ENCODE measurements at places on chromosomes 7 and 10.

GRCh38 chr10:124916098-124916584 lies 25.8 kb upstream of the ZRANB1 start:
- no peak for DNase-seq

- DNase-seq, result no peak
Observed at GRCh38 chr7:114989531-114989930, 67.6 kb downstream of the MDFIC start.

DNA sequence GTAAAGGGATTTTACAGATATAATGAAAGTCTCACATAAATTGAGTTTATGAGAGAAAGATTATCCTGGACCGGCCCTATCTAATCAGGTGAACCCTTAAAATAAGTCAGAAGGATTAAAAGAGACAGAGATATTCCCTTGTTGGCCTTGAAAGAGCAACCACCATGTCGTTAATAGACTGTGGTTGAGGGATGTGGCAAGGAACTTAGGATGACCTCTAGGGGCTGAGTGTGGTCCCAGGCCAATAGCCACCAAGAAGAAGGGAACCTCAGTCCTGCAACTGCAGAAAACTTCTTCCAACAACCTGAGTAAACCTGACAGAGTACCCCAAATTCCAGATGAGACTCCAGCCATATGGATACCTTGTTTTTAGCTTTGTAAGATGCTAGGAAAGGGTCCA lies 121.5 kb downstream of the POLR1F start:
- no peak for DNase-seq

DNA sequence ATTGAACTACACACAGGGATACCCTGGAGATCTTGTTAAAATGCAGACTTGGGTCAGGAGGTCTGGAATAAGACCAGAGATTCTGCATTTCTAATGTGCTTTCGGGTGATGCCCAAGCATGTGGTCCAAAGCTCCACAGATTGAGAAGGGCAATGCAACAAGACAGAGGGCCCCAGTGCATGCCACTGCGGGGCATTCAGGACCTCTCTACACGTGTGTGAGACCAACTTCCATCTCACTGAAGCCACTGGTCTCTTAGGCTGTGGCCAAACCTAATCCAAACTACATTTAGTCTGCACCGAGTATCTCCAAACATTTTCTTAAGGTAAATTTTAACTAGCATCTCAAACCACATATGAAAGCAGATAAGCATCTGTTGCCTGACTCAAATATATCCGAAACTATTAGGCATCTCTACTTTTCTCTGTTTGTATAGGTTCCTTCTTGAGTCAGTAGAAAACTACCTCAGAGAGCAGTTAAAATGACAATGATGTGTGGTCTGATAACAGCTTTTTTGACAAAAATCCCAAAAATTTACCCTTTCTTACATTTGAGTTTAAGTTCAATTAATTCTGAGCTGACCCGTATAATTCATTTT lies 107.5 kb downstream of the ELMO1 start:
- DNase-seq, result no peak

GRCh38 chr7:116441534-116441933 lies 58.0 kb upstream of the CAV2 start:
- no peak for DNase-seq

GRCh38 chr10:108436096-108436495 lies 1271.6 kb upstream of the SORCS1 start:
- DNase-seq, result no peak

DNA sequence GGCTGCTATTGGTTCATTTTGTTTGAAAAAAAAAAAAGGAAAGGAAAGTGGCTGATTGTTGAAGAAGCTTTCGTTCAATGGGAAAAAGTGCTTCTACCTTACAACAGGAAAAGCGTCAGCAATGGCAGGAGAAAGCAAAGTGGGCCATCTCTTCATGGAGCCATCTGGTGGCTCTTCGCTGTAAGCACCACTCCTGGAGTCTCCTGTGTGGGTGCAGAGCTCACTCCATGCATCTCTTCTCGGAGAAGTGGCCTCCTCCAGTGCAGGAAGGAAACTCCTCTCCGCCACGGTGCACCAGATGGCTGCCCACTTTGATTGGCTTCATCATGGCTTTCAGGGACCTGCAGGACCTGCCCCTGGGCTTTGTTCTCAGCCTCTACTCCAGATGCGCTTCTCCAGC lies 250.9 kb downstream of the PTEN start:
- DNase-seq, result peak; percentile 25

- no peak for DNase-seq
Observed at GRCh38 chr10:120613180-120613579, 156.2 kb downstream of the PLPP4 start.

GRCh38 chr7:76268376-76268775 lies 34.1 kb upstream of the HSPB1 start:
- DNase-seq, result no peak

DNA sequence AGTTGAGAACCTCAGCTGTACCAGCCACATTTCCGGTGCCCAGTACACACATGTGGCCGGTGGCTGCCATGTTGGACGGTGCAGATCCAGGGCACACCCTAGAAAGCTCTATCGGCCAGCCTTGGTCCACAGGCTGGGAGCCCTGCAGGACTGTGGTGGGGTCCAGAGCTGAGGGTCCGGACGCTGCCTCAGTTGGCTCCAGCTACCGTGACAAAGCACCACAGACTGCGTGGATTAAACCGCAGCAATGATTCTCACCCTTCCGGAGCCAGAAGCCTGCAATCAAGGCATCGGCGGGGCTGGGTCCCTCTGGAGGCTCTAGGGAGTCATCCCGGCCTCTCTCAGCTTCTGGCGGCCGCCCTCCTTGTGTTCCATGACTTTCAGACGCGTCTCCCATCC lies 50.1 kb downstream of the PDGFA start:
- no peak for DNase-seq

- DNase-seq, result no peak
Observed at GRCh38 chr7:21094589-21094988, 307.9 kb upstream of the SP8 start.

GRCh38 chr7:114931656-114932011 lies 9.7 kb downstream of the MDFIC start:
- DNase-seq, result no peak

- DNase-seq, result no peak
Observed at GRCh38 chr7:32536585-32536984, 41.3 kb downstream of the AVL9 start.

DNA sequence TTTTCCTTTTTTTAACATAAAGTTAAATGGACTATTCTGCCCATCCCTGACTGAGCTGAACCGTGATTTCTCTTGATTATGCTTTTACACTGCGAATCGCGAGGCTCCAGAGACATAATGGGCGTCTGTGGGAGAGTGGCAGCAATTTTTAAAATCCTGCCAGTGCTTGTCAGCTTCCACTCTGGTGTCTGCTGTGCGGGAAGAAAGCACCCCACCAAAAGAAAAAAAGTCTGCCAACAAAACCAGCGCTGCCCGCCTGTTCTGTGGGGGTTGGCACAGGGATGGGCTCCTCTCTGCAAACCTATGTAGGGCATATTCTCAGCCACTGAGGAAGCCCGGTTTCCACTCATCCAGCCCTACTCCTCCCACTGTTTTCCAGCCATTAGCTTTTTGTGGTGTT lies 592.3 kb upstream of the GALNT17 start:
- DNase-seq, result no peak

DNA sequence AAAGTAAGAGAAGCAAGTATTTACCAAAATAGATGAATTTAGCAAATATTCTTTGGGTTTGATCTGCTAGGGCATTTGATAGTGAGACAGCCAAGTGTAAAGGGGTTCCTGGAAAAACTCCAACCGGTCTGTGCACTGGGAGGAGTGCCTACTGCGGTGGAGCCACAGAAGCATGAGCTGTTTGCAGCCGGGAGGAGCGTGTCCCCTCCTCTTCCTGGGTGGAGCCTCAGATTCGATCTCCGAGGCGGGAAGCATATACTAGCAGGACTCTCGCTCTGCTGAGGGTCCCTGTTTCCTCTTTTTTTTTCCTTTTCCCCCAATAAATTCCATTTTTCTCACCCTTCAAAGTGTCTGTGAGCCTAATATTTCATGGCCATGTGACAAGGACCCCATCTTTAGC lies 45.1 kb upstream of the MET start:
- DNase-seq, result no peak

GRCh38 chr10:74406006-74406405 lies 255.0 kb downstream of the ADK start:
- no peak for DNase-seq

DNA sequence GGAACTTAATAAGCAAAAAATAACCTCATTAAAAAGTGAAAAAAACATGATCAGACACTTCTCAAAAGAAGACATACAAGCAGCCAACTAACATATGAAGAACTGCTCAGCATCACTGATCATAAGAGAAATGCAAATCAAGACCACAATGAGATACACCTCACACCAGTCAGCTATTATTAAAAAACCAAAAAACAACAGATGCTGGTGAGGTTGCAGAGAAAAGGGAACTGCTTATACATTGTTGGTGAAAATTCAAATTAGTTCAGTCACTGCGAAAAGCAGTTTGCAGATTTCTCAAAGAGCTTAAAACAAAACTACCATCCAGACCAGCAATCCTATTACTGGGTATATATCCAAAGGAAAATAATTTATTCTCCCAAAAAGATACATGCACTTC lies 513.3 kb downstream of the MDFIC start:
- DNase-seq, result no peak

DNA sequence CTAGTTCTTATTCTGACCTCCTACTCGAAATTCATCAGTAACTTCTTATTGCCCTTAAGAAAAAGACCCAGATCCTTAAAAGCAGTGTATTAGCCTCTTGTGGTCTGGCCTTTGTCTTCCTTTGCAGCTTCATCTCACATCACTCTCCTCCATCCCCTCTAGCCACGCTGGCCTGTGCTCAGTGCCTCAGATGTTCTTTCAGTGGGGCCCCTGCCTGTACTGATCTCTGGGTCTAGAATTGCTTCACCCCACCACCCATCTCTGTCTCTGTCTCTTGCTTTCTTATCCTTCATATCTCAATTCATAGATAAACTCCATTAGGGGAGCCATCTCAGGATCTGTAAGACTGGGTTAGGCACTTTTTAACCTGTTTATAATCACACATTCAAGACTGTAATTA lies 1178.5 kb upstream of the C7orf33 start:
- no peak for DNase-seq

- no peak for DNase-seq
Observed at GRCh38 chr10:132905661-132906060, 36.7 kb downstream of the CFAP46 start.

- no peak for DNase-seq
Observed at GRCh38 chr7:27160145-27160545, 3.7 kb upstream of the HOXA7 start.

- no peak for DNase-seq
Observed at GRCh38 chr7:137727413-137727812, 119.4 kb downstream of the DGKI start.

- DNase-seq, result no peak
Observed at GRCh38 chr7:26995666-26996065, 100.1 kb downstream of the HOXA1 start.

DNA sequence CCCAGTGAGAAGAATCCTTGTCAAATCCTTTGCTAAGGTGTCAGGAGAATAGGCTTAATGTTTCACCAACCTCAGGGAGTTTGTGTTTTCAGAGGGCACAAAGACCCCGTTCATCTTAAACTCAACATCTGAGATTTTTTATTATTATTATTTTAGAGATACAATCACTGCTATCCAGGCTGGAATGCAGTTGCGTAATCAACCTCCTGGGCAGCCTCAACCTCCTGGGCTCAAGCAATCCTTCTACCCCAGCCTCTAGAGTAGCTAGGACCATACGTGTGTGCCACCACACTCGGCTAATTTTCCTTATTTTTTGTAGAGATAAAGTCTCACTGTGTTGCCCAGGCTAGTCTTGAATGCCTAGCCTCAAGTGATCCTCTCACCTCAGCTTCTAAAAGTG lies 599.2 kb downstream of the KCNMA1 start:
- DNase-seq, result no peak

- no peak for DNase-seq
Observed at GRCh38 chr10:43666552-43666951, 17.9 kb upstream of the ZNF32 start.

- no peak for DNase-seq
Observed at GRCh38 chr7:69696054-69696591, 97.8 kb downstream of the AUTS2 start.

Measured in NCI-H2029 (cell line).